Myocyte (in vitro differentiated cells): ENCODE measurements at places on chromosomes 1 and 21. TPM values are rescaled to one million over a fixed set of nuclear protein-coding genes. Genes with fewer than 3 reads are reported as not detected.
A peak's percentile ranks its signal among the peaks of the same experiment; 100 is the strongest.

DNA sequence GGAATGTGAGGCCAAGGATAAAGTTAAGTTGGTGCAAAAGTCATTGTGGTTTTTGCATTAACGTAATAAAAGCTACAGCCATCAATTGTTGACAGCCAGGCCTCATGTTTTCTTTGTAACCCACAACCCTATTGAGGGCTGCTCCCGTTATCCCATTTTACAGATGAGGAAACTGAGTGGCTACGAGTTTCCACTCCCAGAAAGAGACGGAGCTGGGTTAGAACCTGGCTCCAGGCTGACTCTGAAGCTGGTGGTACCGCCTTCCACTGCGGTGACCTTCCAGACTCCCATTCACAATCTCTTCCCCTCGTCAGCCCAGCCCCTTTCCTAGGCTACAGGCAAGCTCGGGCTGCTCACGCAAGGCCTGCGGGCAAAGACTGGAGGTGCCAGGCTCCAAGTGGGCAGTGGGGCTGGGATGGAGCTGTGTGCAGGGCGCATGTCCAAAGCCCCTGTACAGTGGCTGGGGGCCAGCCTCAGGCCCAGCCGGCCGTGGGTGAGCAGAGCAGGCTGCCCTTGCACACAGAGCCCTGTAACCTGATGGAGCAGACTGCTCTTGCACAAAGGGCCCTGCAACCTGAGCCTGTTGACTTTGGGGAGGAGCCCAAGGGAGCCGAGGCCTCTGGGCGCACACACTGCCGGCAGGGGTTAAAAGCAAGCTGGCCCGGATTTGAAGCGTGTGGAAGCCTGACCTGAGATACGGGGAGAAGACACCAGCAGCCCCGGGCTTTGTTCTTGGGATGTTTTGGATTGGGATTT lies 97.4 kb upstream of the TMPRSS2 start:
- DNase-seq: no peak

DNA sequence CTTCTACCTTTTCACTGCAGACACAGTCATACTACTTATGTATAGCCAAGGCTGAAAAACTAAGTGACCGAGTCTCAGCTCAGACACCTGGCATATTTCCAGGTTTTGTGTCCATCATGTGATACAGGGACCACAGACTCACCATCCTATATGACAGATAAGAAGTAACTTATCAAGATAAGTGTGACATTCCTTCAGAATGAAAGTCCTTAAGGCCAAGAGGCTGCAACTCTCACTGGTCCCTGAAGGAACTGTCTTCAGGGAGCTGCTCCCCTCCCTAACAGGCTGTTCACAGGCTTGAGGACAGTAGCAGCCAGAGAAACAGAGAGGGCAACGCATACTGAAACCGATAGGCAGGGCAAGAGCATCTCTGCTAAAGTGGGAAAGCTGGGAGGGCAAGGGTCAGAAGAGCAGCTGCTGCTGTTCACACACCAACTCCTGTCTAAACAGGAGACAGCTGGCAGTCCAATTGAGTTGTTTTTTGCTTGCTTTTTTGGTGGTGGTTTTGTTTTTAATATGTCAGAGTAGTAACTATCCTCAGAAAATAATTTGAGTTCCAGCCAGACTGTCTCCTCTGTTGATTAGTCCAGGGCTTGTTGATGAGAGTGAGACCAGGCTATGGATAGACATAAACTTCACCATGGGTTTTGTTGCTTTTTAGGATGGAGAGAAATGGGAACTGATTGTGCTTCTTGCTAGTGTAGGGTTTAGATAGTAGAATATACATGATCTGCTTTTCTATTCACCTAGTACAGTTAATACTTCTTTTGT lies 67.7 kb downstream of the MACF1 start:
- peak; percentile 90 for DNase-seq

- DNase-seq: peak; percentile 90
These were observed 128.0 kb downstream of the SETD4 start for GRCh38 chr21:35932232-35932911.

FAM163A gene
- not detected in 2 replicates for total RNA-seq

C8B gene
- total RNA-seq: not detected in 2 replicates

DNA sequence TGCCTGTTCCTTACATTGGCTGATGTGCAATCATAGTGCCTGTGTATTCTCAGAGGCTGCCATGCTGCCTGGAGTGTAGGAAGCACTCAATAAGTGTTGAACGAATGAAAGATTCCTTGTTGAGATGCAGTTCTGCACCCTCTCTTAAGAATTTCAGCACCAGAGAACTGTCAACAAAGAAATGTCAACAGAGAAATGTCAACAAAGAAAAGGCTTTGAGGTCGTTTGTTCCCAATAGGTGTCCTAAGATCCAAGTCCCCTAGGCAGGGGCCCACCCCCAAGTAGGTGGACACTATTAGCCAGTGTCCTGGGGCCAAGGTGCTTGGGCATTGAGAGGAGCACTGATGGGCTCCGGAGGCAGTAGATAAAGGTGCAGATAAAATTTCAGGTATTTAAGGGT lies 12.6 kb downstream of the KCND3 start:
- no peak for DNase-seq

GRCh38 chr1:214317734-214318133 lies 36.8 kb downstream of the SMYD2 start:
- peak; percentile 11 for DNase-seq

DNA sequence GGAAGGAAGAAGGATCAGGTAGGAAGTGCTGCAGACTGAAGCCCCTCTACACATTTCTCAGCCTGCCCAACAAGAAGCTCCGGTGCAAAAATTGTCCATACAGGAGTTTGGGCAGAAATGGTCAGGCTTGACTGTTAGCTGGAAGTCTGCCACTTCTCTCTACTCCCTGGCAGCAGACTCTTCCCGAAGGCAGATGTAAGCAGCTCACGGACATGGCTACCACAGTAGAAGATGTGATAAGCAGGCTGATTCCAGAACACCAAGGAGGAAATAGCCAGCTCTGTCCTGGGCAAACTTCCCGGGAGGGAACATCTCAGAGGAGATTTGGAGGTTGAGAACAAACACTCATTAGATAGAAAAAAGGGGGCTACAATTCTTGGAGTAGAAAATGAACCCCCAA lies 52.6 kb downstream of the TRABD2B start:
- no peak for DNase-seq

GRCh38 chr1:239016337-239016736 lies 370.0 kb upstream of the CHRM3 start:
- DNase-seq: no peak

DNA sequence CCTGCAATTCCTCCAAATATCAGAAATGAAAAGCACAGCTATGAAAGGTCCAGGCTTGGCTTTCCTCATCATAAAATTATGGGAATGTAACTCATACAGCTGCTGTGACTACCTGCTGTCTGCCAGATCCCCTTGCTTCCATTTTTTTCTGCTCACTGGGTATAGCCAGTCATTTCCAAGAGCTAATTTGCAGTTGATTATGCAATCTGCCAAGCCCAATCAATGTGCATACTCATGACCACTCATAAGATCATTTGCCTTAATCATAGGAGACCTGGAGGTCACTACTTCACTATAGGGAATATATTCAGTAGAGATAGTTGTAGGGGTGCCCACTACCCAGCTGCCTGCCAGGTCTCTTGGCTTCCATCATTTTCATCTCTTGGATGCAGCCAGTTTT lies 417.7 kb upstream of the ZRANB2 start:
- DNase-seq: no peak

SPAG17 gene
- total RNA-seq: not detected in 2 replicates

CSF3R gene
- not detected in 2 replicates for total RNA-seq

ADGRL2 gene
- 1.8 and 2.0 TPM in 2 replicates for total RNA-seq

PTPRU gene
- total RNA-seq: 21.5 and 25.8 TPM in 2 replicates

DNA sequence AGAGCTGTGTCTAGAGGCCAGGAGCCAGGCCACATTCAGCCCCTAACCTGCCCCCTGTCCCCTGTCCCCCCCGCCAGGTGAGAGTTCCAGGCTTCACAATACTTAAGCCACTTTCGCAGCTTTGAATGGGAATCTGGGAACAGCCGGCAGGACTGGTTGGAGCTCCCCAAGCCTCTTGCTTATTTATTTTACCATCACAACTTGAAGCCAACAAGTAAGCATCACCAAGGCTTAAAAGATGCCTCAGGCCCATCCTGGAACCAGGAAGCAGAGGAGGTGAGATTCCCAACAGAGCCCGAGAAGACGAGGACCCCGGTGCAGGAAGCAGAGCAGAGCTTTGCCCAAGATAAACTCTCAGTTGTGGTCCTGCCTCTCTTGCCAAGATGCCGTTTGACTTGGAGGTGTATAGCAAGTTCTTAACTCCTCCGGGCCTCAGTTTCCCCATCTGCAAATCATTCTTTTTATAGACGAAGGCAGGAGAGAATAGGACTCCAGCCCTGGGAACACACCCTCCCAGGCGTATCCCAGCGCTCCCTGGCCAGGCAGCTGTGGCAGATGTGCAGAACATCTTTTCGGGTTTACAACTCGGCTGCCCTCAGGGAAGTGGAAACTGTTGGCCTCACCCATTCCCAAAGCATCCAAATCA lies 66.8 kb upstream of the SLC25A33 start:
- DNase-seq: no peak

GRCh38 chr21:31078796-31079195 lies 40.5 kb upstream of the KRTAP19-8 start:
- no peak for DNase-seq

DNA sequence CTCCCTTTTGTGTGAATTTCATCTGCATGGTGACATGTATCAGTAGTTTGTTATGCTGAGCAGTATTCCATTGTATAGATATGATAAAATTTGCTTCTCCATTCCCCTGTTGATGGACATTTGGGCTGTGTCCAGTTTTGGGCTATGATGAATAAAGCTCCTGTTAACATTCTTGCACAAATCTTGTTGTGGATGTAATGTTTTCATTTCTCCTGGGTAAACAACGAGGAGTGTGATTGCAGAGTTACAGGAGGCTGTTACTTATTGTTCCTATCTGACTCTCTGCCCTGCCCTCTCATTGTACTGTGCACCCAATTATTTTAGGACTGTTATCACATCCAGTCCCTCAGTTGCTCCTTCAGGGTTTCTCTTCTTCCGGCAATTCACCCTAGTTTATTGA lies 24.2 kb downstream of the MAPKAPK2 start:
- DNase-seq: no peak

DNA sequence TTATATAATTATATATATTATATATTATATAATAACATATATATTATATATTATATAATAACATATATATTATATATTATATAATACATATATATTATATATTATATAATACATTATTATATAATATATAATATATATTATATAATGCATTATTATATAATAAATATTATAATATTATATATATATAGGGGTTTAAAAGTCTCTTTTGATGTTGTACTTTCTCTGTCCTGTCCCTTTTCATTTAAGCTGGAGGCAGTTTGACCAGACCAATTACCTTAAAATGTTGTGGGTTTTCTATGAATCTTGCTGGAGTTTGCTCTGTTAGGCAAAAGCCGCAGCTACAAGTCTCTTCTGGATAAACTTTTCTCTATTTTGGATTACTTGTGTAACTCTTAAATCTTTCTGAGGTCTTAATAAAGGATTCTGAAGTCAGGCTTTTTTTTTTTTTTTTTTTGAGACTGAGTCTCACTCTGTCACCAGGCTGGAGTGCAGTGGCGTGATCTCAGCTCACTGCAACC lies 22.2 kb upstream of the KIF1B start:
- no peak for DNase-seq

TMEM269 gene
- total RNA-seq: 0.03 and 0.05 TPM in 2 replicates

DNA sequence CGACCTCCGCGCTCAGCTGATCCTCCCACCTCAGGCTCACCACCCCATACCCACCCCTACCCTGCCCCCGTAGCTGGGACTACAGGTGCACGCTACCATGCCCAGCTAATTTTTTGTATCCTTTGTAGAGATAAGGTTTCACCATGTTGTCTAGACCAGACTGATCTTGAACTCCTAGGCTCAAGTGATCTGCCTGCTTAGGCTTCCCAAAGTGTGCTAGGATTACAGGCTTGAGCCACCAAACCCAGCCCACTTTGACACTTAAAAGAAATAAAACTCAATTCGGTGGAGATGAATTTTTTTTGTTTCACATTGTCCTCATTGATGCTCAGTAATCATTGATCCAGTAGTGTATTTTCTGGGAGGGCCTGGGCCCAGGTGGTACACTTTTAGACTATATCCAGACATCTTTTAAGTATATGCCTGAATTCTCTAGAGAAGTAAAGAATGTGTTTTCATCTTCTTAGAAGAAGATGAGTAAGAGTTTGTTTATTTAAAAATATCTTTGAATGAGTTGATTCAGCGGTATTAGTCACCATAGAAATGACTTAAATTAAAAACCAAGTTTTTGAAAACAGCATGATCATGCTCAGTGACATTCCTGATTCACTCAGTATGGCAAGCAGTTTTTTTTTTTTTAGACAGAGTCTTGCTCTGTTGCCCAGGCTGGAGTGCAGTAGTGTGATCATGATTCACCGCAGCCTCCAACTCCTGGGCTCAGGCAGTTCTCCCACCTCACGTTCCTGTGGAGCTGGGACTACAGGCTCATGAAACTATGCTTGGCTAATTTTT lies 57.8 kb downstream of the EPB41 start:
- peak; percentile 24 for DNase-seq
